ENCODE measurements at places on chromosomes 6 and 20. TPM values are rescaled to one million over a fixed set of nuclear protein-coding genes. Genes with fewer than 3 reads are reported as not detected.

Gene MAFB
- total RNA-seq, result 3.4 TPM

Gene DDR1
- 8.5 TPM for total RNA-seq

Gene RXRB
- total RNA-seq, result 26.6 TPM

Gene GRM1
- not detected for total RNA-seq

Gene TIAM2
- 10.6 TPM for total RNA-seq

Gene COL19A1
- not detected for total RNA-seq
